ENCODE measurements at places on chromosomes 7 and 10.
A peak's percentile ranks its signal among the peaks of the same experiment; 100 is the strongest.

DNA sequence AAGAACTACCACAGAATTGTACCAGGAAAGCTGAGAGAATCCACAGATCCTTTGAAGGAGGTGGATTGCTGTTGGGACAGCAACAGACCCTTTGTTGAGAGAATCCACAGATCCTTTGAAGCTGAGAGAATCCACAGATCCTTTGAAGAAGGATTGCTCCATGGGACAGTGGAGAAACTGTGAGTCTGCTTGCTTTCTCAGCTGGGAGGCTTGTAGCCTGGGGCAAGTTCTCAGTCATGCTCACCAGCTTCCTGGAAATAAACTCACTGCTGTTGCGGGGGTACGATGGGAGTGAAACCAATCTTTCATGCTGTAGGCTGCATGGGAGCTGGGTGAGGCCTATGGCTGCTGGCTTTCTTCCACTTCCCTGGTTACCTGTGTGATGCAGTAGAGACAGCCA is 106.3 kb downstream of the C7orf25 start:
- no peak for DNase-seq

DNA sequence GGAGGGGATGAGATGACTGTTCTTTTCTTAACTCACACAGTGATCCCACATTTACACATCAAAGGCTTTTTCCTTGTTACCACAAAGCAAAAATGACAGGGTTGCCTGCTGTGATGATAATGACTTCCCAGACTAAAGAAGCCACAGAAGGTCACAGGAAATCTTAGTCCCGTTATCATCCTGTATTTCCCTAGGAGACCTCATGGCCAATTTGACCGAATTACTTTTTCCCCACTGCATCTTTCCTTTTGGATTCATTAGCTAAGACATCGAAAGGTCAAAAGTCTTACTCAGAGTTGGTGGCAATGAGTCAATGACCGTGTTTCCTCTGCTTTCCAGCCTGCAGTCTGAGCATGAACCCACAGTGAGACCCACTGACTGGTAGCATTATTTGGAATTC is 130.1 kb upstream of the INHBA start:
- no peak for DNase-seq

- DNase-seq = peak; percentile 75
Observed at GRCh38 chr10:110845756-110846620, 25.7 kb upstream of the PDCD4 start.

- no peak for DNase-seq
Observed at GRCh38 chr10:16968416-16969041, 151.3 kb upstream of the RSU1 start.

DNA sequence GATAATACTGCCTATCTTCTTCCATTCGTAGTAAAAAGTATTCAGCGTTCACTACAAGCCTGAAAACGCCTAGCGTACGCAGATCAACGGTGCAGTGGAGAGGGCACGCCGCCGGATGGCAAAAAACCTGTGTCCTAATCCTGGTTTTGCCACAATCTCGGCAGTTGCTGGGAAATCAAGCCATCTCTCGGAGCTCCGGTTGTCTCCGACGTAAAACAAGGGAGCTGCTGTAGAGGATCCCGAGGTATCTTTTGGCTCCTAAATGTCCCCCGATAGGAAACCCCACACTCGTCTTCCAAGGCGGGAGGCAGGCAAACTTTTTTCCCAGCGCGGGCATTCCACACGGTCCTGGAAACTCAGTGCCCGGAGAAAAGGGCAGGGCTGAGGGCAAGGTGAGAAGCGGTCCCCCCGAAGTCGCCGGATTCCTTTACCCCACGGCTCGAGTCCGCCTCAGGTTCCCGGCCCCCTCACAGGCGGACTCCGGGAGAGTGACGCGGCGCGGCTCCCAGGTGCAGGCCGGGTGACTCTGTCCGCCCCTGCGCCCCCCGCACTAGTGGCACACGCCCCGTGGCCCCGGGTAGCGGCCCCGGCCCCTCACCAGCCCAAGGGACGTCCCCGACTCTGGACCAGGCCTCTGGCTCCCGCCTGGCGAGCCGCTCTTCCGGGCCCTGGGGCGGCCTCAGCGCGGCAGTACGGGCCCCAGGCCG is 649 bp downstream of the IDE start:
- peak; percentile 32 for DNase-seq

DNA sequence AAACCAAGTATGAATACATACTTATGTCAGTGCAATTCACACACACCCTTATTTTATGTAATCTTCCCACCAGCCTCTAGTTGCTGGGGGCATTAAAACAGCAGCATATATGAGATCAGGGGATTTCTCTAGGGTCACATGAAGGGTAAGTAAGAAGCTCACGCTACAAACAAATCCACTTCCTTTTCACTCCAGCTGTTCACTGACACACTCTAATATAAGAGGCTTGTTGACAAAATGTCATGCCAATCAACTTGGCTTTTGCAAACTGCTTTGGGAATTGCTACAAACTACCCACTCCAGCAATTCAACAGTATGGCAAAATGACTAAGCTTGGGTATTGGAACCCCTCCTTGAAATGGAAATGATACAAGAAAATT is 10.3 kb downstream of the FAM3C start:
- DNase-seq = no peak

DNA sequence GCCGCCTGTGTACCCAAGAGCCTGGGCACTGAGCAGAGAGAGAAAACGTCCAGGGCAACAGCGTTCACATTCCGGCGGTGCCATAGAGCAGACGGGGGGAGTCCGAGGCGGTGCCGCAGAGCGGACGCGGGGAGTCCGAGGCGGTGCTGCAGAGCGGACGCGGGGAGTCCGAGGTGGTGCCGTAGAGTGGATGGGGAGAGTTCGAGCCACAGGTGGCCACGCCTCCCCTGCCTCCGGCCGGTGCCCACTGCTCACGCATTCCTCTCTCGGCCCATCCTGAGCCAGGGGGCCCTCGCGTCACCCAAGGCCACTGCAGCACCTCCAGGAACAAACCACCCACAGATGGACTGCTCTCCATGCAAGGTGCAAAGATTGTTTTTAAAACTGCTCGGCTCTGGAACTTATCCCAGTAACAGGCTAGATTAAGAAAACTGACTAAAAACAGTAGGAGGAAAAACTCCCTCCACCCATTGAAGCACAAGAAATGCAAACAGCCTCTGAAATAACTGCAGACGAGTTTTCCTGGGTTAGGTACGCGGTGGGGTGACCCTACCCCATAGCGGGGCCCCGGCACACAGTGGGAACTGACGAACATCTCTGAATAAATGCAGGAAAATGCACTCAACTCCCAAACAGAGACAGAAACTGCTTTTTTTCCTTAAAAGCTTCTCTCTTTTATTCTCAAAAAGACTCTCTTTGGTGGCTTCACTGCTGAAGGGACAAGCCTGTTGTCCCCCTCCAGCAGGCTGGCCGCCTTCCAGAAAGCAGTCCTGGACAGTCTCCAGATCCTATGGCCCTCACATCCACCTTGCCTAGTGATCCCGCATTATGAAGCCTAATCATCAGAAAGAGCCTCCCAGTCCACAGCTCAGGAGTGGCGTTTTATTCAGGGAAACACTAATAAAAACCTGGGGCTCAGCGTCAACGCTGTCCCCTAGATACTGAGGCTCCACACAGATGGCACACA is 55.9 kb downstream of the DIP2C start:
- peak; percentile 23 for DNase-seq

- no peak for DNase-seq
Observed at GRCh38 chr7:9022456-9022855, 589.0 kb downstream of the NXPH1 start.

DNA sequence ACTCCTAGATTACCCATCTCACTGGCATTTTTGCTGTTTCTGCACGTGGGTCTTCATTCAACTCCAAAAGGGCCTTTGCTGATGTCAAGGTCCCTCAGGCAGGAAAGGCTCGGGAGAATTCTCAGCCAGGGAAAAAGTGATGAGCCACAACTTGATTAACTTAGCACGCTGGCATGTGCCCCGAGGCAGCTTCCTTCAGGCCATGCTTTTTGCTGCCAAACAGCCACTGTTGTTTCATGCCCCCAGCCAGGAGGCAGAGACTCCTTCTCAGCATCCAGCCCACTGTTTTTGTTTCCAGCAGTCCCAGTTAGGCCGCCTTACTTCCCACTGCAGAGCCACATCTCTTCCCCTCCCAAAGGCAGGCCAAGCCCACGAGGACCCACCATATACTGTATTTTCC is 266.5 kb upstream of the YAE1 start:
- no peak for DNase-seq

DNA sequence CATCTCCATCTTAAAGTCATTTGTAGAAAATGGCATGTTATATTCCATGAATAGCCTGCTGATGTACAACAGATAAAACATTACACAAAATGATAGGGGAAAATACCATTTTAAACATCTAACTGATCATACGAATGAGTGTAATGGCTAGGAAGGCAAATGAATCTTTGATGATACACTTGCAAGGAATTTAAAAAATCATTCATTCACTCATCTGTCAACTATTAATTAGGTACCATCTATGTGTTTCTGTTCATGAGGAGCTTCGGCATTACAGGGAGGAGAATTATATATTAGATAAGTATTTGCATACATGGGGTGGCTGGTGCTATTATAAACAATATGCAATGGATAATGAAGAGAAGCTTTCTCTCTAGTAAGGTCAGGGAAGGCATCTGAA is 183.7 kb downstream of the CACNB2 start:
- no peak for DNase-seq

DNA sequence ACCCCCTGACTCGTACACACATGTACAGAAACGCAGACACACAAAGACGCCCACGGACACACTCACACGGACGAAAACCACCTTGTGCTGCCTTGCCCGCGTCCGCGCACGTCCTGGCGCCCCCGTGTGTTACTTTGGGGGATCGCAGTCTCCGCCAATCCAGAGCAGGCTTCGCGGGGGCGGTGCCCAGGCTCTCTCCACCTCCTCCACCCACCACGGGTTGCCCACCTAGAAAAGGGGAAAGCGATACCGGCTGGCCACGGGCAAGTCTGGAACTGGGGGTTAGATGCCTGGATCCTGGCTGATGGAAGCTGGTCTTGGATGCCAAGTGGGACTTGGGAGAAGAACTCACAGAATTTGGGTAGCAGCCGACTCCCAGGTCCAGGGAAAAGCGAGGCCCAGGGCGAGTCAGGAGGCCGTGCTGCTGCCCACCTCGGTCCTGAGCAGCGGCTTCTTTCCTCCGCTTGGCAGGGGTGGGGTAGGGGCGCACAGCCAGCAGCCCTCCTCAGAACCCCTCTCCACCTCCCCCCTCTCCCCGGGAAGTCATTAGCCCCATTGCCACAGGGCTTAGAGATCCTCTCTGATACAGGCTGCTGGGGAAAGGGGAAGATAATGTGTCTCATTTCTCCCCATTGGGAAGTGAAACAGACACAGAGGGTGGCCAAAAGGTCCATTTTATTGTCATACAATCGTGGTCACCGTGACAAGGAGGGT is 4.6 kb upstream of the VGF start:
- DNase-seq = peak; percentile 77

DNA sequence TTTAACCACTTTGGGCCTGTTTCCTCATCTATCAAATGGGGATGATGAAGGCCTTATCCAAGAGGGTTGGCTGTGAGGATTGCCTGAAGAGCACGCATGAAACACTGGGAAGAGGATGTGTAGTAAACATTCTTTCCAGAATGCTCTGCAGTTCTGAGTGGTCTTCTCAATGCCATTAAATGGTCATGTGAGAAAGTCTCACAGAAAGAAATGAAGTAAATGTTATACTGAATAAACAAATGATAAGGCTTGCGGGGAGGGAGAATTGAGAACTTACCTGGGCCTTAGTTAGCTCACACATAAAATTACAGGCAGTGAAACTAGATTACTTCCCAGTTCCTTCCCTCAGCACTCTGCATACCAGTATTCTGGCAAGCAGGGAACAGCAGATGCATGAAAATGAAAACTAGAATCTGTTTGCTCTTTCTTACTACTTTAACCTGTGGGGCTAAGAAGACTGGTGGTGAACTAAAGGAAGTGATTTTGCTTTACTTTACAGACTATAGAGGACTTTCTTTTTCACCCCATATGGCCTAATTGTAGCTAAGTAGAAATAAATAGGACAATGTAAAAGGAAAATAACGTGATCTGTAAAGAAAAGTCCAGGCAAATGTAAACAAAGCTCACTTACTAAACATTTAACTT is 135.3 kb upstream of the CCDC6 start:
- DNase-seq = no peak

GRCh38 chr10:103124420-103125096 is 68.5 kb downstream of the NT5C2 start:
- DNase-seq = no peak

DNA sequence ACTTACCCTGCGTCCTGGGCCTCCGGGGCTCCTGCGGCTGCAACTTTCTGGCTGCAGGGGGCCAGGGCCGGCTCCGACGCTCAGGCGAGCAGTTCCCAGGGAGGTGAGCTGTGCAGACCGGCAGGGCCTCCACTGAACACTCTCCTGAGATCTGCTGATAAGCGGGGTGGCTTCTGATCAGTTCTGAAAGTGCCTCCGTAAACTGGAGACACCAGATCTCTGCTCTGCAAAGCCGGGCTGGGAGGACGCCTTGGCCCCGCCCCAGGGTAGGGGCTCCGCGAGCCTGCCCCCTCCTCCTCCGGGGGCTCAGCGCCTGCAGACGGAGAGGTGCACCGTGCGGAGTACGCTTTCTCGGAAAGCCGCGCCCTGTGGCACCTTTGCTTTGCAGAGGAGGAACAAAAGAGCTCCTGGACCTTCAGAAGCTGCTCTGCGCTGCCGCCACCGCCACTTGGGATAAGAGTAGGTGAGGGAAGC is 141.3 kb upstream of the VKORC1L1 start:
- no peak for DNase-seq

GRCh38 chr10:89900554-89900953 is 199.2 kb downstream of the KIF20B start:
- no peak for DNase-seq

- DNase-seq = no peak
Observed at GRCh38 chr10:35398908-35399307, 62.6 kb downstream of the CCNY start.

DNA sequence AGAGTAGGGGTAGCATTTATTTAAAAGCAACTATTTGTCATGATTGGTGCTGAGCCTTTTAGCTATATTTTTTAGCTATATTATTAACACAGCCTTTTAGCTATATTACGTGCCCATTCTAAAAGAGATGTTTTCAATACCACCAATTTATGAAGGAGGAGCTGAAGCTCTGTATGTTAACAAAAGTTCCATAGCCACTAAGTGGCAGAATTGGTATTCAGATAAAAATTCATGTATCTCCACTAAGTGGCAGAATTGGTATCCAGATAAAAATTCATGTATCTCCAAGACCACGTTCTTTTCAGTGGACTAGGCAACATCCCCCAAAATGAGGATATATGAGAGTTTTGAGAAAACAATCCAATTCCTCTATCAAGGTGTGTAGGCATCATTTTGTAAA is 268.6 kb downstream of the HGF start:
- no peak for DNase-seq

GRCh38 chr10:70197235-70197945 is 27.1 kb upstream of the SAR1A start:
- no peak for DNase-seq

- DNase-seq = no peak
Observed at GRCh38 chr7:30927559-30927958, 15.9 kb downstream of the AQP1 start.

- no peak for DNase-seq
Observed at GRCh38 chr7:72023926-72024325, 388.2 kb downstream of the CALN1 start.

- no peak for DNase-seq
Observed at GRCh38 chr10:12221323-12222298, 25.6 kb downstream of the CDC123 start.

- DNase-seq = no peak
Observed at GRCh38 chr10:15824498-15824897, 35.8 kb downstream of the MINDY3 start.
